ENCODE measurements at places on chromosomes 7 and 10.

DNA sequence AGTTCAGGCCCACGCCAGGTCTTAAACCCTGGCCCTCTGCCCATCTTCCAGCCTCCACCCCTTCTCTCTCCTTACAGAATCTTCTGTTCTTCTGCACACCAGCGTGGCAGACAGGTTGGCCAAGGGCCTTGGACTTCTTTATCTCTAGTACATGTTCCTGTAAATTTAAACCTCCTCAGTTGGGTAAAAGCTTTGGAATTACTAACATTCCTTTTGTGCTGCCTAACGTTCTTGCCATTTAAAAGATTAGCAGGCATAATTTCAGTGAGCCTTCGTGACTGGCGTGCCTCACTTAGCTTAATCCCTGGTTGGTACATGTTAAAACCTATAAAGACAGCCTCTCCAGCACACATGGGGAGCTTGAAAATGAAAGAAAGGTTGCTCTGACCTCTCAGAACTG lies 192.2 kb downstream of the CUX1 start:
- no peak for DNase-seq

DNA sequence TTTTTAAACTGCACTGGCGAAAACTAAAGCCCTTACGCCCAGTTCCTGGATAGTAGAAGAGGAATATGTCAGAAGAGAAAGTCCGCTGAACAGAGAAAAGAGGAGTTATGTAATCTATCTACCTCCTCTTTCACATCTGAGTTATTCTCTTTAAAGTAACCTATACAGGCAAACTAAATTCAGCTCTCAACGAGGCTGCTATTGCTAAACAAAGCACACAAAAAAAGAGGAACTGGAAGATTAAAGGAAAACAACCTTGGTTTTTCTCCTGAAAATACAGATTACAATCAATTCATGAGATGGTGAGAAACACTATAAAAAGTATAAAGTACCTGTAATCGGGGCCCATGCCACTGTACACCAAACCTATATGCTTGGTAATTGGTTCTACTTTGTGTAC lies 5.8 kb downstream of the PSMA2 start:
- no peak for DNase-seq

DNA sequence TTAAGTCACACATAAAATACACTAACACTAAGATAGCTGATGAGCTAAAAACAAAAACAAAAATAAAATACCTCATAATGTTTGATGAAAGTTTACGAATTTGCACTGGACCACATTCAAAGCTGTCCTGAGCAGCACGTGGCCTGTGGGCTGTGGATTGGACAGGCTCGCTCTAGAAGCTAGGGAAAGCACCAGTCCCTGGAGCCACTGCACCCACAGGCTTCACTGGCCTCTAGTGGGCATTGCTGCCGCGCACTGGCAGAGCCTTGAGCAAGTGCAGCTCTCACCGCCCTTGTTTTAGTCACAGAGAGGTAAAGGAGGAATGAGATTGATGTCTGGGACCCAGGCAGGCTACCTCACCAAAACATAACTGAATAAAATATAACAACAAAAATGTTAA lies 67.6 kb downstream of the PAX2 start:
- DNase-seq = no peak

GRCh38 chr10:58358314-58358933 lies 23.6 kb downstream of the UBE2D1 start:
- DNase-seq = no peak

DNA sequence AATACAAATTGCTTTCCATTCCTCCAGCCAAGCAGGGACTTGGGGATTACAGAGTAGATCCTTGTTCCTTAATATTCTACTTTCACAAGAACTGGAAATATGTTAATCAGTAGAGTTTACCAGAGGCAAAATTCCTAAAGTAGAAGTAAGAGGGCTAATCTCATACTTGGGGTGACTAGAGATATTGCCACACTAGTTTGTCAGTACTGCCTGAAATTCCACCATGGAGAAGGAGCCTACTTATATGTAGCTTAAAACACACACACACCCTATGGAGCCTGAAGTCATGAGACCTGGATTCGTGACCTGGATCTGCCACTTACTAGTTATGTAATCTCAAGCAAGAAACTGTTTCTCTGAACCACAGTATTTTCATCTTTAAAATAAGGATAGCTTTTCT lies 33.9 kb downstream of the STRIP2 start:
- no peak for DNase-seq

DNA sequence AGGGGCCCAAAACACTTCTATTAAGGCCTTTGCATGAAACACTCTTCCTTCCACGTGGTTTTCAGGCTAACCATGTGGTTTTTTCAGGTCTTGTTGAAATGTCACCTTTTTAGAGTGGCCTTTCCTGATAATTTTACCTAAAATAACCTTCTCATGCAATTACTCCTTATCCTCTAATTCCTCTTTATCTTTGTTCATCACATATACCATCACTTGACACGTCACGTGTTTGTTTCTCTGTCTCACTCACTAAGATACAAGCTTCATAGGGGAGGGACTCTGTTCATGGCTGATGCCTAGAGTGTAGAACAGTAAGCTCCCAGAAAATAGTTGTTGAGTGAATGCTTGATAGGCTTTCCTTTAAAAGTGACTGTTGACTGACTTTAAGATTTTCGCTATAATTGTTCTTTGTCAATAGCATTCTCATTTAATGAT lies 63.7 kb downstream of the ST7 start:
- no peak for DNase-seq

DNA sequence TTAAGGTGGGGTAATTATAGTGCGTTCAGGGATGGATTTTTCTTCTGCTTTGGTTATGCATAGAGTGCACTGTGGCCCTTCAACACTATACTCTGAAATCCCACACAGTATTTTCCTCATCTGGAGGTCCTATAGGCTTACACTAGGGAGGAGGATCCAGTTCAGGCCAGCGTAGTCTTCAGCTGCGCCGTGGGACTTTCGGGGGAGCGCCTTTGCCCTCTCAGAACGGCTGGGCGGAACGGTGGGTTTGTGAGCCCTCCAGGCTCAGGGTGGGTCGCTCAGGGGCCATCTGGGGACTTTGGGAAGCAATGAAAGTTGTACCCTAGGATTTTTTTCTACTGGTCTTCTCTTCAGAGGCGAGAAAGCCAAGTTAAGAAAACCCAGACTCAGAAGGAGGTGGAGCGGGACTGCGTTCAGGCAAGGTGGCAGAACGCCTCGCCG lies 652 bp upstream of the VPS26A start:
- no peak for DNase-seq

DNA sequence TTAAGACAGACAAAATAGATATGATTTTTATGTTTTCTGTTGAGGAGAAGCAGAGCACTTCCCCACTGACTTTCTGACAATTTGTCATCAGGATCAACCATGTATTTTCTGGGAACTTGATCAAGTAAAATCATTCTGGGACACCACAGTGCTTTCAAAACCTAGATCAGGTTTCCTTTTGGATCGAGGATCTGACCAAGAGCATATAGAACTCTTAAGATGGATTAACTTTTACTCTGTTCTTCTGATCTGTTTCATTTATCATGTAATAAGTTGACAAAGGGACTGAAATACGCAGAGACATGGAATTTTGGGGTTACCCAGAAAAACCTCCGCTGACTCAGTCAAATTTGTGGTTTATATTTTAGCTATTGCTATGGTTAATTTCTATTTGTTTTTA lies 136.0 kb upstream of the WNT16 start:
- DNase-seq = no peak

GRCh38 chr7:73809467-73809951 lies 21.3 kb upstream of the CLDN4 start:
- no peak for DNase-seq

- no peak for DNase-seq
These were observed 707.5 kb upstream of the FZD8 start for GRCh38 chr10:36349445-36350078.

- no peak for DNase-seq
These were observed 22.9 kb downstream of the PARP12 start for GRCh38 chr7:140039896-140040295.

DNA sequence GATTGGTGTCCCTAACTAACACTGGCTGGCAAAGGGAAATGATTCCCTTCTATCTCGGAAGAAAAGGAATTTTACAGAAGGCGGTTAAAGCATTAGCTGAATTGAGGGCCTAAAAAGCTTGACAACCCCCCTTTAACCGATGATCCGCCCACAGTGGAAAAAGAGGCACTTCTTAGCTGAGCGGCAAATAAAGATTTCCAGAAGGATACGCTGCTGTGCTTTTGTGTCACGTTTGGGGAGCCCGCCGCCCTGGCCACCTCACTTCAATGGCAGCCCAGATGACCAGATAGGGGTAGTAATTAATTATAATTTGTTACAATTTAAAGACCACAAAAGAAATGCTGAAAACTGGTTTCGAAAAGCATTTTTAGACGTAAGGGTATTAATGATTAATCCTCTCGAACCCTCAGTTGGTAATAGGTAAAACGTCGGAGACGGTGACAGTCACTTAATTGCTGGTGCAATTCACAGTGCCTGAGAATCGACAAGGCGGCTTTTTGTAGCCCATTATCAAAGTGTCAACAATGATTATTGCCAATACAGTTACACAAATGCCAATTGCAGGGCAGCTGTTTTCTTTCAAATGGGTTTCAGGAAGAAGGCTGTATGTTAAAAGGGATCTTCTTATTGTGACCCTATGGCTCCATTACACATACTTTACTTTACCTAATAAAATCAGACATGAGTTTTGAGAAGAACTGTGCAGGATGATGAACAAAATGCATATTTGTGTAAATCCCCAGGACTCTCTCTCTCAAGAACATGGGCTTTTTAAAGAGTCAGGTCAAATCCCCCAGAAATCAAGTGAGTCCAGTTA lies 154.1 kb downstream of the PIP4K2A start:
- no peak for DNase-seq

GRCh38 chr10:101441541-101442455 lies 87.8 kb downstream of the BTRC start:
- no peak for DNase-seq

DNA sequence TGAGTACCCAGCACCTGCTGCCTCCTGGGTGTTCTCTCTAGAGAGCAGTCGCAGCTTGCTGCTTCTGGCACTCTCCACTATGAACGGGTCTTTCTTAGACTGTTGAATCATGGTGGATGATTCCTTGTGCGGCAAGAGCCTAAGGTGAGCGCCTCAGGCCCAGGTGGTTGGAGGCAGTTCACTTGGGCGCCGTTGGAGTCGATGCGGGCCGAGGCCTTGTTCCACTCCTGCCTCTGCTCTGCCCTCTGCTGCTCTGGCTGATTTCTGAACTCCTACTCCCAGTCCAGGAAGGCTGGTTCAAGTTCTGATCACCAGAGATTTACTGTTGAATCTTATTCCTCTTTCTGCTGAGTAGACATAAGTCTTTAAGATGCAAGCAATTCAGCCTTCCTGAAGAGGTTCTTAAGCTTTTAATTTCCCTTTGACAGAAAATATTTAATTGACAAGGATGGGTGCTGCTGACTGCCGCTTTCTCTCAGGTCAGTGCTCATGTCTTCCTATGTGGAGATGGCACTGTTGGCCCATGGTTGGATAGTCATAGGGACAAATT lies 10.4 kb downstream of the YKT6 start:
- no peak for DNase-seq

DNA sequence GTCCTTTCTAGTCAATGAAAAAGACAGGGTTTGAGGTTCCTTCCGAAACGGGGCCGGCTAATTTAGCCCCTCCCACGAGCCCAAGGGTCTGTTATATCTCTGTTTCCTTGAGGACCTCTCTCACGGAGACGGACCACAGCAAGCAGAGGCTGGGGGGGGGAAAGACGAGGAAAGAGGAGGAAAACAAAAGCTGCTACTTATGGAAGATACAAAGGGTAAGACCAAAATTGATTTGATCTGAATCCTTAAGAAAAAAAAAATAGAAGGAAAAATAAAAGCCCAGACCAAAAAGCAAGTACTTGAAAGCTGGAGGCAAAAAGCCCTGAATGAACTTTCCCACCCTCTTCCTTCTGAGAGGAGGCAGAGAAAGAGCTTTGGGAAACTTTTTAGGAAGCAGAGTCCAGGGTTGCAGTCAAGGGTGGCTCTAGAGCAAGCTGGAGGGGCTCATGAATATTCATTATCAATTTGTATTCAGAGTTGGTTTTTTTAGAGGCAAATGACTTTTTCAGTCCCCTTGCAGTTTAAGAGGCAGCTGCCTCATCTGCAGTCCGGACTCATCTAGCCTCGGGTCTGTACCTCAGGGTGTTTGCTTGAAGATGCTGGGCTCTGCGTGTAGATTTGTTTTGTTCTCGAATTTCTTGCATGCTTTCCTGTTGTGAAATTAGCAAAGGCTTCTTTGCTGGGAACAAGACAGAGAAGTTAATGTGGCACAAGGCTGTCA lies at the start of gene ENTPD1:
Gene ENTPD1, plus strand, starts transcription at position 123 of the 721 bp plus-strand sequence. Its CDS starts 77 bp downstream, at position 200.
- DNase-seq = no peak

- no peak for DNase-seq
These were observed 76.3 kb downstream of the CLIP2 start for GRCh38 chr7:74365322-74366022.

DNA sequence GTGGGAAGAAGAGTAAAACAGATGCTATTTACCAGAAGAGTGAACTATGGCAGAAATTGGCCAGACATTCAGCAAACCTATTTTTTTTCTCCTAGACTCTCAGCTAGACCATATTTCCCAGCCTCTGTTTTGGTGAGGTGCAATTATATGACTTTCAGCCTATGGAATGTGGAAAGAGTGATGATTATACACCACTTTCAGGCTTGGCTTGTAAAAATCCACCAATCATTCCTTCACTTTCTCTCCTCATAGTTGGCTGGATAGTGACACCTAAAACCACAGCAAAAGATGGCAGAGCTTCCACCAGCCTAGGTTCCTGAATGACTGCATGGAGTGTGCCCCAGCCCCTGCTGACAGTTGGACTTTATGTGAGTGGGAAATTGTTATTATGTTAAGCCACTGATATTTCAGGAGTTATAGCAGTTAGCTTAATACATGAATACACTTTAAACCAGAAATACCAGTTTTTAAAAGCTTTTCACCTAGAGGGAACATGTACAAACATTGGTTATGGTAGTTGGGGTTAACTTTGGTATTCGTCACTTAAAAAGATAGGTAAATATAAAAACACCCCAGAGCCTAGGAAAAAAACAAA lies 19.1 kb upstream of the TNKS2 start:
- no peak for DNase-seq

GRCh38 chr10:110755781-110756180 lies 111.6 kb downstream of the RBM20 start:
- no peak for DNase-seq

All from activated CD8-positive, alpha-beta memory T cell treated with anti-CD3 and anti-CD28 coated beads for 1 hour (primary cell).